ENCODE measurements at places on chromosomes 1 and 21. TPM values are rescaled to one million over a fixed set of nuclear protein-coding genes. Genes with fewer than 3 reads are reported as not detected.

DNA sequence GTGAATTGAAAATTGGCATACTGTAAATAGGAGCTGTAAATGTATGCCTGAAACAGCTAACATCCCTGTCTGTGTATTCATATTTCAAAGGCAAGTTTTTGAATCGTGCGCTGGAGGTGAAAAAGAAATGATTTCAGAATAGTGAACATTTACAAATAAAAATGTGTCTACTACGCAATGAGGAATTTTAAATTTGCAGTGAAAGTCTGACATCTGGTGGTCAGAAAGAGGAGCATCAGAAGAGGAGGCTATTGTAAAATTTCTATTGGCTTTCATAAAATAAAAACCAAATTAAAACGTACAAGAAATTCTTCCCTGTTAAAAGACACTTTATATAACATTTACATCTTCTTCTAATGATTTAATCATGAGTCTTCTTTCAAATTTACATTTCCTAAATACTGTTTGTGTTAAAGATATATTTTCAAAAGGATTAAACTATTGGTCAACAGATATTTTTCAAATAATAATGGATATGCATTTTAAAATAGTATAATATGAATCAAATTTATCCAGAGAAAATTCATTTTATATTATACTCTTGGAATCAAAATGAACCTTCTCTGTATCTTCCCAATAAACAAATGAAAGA lies 113.7 kb upstream of the RRP15 start:
- no peak for DNase-seq

DNA sequence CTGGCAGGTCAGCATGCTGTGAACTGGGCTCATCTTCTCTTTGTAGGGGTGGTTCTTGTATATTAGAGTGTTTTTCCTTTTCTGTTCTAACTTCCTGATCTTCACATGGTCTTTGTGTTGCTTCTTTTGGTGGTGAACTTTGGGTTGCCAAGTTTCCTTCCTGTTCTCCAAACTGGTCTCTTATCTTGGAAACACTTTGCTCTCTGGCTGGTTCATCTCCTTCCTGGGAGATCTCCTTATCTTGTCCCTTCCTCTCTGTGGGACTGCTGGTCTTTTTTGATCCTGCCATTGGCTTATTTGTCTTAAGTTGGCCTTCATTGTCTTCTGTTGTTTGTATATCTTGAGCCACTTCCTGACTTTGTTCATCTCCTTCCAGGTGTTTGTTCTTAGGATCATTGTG lies 2.1 kb downstream of the TCHHL1 start:
- no peak for DNase-seq

GRCh38 chr1:168472223-168472622 lies 71.6 kb downstream of the XCL2 start:
- DNase-seq: no peak

DNA sequence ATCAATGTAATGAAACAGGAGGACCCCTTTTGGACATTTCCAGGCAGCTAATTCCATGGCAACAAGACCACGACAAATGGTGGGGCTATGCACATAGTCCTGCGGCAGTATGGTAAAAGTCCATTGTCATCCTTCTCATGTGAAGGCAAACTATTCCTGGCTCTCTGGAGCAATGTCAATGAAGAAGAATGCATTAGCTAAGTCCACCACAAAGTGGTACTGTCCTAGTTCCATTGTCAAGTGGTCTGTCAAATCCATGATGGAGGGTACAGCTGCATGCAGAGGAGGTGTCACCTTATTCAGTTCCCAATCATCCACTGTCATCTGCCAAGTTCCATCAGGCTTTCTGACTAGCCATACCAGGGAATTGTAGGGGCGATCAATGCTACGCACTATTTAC lies 110.1 kb downstream of the GDAP2 start:
- no peak for DNase-seq

DNA sequence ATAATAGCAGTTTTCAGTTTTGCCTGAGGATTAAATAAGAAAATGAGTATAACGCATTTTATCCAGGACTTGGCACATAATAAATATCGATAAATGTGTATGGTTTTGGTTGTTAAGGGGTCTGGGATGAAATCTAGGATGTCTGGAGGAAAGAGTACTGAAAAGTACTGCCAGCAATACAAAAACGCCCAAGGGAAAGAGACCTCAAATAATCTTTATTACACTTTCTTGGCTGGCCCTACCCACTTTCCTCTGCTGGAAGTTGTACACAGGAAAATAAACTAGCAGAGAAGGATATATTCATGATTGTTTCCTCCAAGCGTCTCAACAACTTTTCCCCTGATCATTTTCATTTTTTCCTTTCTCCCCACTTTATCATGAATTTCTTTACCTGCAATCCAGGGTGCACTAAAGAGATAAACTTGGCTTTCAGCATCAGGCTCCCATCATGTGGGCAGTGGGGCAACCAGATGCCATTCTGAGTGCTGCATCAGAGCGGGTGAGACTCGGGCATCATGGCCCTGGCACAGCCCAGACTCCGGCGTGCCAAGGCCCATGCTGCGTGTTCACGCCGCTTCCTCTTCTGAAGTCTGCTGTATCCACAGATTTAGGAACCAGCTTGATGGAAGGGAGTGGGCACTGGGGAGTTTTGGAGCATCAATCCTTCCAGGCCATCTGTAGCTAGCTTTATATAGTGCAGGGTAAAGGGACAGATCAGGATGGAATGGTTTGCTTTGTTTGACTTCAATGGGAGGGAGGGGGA lies 35.8 kb upstream of the PLXNA2 start:
- DNase-seq: no peak

- DNase-seq: no peak
Observed at GRCh38 chr1:234861761-234862160, 251.8 kb upstream of the IRF2BP2 start.

GRCh38 chr1:167934426-167935215 lies 1.9 kb upstream of the DCAF6 start:
- no peak for DNase-seq

GRCh38 chr1:193325771-193326170 lies 139.4 kb upstream of the B3GALT2 start:
- DNase-seq: no peak

GRCh38 chr1:245605480-245606156 lies 450.8 kb downstream of the KIF26B start:
- DNase-seq: no peak

- no peak for DNase-seq
Observed at GRCh38 chr1:167426716-167427115, 91.6 kb downstream of the CD247 start.

GRCh38 chr21:42013376-42013775 lies 3.2 kb upstream of the ZBTB21 start:
- DNase-seq: no peak

DNA sequence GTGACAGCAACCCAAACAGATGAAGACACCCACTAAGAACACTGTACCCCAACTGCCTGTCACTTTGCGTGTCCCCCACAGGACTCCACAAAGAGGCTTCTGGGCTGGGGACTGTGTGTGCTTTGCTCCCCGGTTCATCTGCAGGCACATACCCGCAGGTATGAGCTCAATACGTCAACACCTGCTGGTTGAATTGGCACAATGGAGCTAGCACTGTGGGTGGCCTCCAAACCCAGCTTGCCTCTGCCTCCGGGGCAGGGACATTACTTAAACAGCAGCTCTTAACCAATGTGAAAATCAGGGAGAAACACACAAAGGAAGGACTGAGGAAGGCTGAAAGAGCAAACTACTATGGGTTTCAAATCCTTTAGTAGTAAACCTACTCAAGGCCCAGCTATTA lies 140.2 kb upstream of the TIAM1 start:
- DNase-seq: no peak

DNA sequence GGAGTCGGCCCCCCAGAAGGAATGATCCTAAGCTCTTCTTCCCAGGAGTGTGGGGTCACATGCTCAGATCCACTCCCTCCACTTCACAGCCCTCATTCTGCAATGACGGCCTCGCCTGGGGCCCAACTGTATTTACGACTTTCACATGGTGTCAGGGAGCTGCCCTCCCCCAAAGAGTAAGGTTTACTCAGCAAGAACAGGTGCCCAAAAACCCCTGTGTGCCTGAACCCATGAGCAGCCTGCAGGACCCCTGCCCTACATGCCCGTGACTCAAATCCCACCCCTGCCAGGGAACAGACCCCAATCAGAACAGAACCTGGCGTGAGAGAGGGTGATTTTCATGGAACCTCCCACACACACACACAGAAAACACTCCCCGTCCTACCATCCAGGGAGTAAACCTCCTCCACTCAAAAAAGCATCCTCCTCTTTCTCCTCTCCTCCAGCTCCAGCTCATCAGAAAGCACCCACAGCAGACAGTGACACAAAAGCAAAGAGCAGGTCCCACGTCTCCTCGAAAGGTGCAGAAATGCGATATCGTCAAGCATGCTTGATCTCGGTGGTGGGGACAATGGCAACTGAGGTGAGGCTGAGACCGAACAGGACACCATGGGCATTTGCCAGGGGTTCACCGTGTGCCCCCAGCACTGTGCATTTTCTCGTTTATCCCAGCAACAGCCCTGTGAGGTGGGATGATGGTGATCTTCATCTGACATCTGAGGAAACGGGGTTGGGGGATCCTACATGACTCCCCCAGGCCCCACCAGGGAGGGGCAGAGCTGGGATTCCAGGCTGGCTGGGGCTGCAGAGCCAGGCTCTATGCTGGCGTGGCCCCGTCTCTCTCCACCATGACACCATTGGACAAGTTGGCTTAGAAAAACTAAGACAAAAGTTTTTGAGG lies 397.9 kb downstream of the NPHP4 start:
- DNase-seq: no peak

DNA sequence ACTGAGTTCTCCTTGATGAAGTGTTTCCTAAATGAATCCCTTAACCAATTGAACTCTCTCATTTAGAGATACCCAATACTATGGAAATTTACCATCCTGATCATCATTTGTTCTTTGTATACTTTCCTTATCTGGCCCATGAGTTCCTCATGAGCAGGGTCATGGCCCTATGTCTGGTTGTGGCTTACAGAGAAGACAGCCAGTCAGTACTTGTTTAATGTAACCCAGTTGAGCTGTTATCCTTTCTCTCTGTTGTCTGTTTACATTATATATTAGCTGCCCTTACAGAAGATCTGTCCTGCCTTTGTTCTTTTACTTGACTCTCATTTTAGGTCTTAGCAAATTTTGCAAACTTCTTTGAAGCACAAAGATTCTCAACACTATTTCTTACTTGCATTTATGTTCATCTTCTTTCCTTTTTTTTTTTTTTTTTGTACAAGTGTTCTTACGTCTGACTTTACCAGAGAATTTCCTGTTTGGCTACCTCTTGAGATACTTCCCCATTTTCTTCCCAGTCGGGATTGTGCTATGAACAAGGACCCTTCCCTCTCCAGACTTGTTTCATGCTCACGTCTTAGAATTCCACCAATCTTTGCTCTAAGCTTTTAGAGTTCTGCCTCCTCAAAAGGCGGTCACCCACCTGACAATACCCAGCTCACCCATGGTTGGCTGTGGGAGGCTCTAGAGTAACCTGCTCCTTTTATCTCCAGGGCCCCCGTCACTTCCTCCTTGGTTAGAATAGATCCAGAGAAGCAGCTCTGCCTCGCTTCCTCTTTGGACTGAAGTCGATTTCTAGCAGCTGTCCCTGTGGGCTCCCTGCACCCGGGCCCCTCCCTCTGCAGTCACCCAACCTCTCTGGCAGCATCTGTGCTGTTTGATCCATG lies 53.6 kb upstream of the RUNX1 start:
- DNase-seq: no peak

DNA sequence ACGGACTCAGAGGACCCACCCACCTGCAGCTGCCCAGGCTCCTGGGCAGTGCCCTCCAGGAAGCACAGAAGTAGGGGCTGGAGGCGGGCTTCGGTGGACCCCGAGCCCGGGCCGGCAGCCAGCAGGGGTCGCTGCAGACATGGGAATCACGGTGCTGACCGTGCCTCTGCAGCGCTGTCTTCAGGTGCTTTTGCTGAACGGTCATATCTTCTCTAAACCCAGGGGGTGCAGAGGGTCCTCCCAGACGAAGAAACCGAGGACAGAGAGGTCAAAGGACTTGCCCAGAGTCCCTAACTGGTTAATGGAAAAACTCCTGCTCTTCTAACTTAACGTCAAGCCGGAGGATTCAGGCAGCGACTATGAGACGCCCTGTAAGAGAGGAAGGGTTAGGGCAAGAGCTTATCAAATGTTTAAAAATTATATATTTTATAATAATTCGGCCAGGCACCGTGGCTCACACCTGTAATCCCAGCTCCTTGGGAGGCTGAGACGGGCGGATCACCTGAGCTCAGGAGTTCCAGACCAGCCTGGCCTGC lies 21.5 kb upstream of the LEFTY2 start:
- DNase-seq: no peak

DNA sequence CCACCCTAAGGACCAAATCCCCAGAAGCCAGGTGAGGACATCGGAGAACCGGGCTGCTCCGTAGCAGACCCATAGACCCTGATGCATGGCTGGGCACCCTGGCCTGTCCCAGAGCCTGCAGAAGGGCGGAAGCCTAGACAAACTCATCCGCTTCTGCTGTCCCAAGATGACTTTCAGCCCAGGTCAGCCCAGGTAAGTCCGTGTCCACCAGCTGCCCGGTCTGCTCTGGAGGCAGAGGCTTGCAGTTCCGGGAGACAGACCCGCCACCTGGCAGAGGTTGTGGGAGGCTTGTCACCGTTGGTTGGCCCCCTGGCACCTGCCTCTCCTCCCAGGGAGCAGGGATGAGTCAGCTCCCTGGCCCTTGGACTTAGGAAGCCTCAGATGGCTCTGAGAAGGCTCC lies 22.8 kb upstream of the POFUT2 start:
- DNase-seq: no peak

DNA sequence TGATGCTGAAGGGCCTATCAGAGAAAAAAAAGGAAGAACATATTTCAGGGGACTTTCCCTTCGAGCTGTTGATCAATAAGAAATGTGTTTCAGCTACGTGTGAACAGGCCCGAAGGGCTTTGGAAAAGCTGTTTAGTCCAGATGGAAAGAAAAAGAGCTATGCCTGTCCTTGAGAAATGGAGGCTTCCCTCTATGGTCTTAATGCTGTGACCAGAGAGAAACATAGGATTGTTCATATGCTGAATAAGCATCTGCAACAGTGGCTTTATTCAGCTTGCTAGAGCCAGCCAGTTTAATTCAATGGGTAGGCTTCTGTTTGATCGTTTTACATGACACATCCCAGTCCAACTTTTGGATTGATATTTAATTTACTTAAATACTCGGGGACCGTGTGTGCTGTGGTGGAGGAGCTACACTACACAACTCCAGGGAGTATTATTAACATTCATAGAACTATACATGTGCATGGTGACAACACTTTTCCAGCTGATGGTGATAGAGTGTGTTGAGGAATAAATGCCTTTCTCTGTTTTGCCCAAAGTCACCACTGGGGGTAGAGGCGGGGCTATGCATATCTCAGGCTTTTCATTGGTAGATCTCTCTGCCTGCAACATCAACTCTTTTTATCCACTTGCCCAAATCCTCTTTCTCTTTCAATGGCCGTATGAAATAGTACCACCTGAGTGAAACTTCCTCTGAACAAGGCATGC lies 106.7 kb upstream of the C8B start:
- DNase-seq: no peak

GRCh38 chr1:168396940-168397684 lies 116.4 kb downstream of the TBX19 start:
- no peak for DNase-seq

The DISP3 gene
- 1.8 TPM for polyA plus RNA-seq

The TUT4 gene
- polyA plus RNA-seq: 123 TPM

The GDAP2 gene
- polyA plus RNA-seq: 16.9 TPM

The AIRE gene
- polyA plus RNA-seq: 0.44 TPM

The PRAMEF5 gene
- polyA plus RNA-seq: not detected

The SELENBP1 gene
- polyA plus RNA-seq: 51.2 TPM

The SPRR4 gene
- not detected for polyA plus RNA-seq

Data from renal pelvis (tissue), 12 donors.